ENCODE measurements at places on chromosomes 2 and 18. TPM values are rescaled to one million over a fixed set of nuclear protein-coding genes. Genes with fewer than 3 reads are reported as not detected.

RAD51AP2 gene
- 0.17 TPM for polyA plus RNA-seq

GRCh38 chr2:51441786-51442185 lies 409.9 kb upstream of the NRXN1 start:
- no peak for DNase-seq

GRCh38 chr2:241859436-241860183 lies 916 bp upstream of the PDCD1 start:
- DNase-seq: no peak

VWC2L gene
- 0.16 TPM for polyA plus RNA-seq

UPP2 gene
- 9.7 TPM for polyA plus RNA-seq

- no peak for DNase-seq
Observed at GRCh38 chr2:239195318-239195871, 205.4 kb downstream of the HDAC4 start.

DNA sequence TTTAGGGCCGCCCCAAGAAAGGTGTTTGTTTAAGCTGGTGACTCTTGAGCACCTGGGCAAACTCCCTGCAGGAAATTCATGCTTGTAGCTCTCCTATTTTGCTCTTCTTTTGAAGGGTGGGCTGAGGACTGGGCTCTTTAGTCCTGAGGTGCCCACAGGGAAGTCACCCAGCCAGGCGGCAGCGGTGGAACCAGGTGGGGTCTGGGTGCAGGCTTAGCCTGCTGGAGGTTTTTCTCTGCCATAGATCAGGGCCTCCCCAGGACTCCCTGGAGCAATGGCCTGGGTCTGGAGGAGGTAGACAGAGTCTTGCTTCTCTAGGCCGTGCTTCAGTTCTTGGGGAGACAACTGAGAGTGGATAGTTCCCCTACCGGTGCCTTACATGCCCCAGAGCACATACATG lies 99.9 kb downstream of the CLIP4 start:
- no peak for DNase-seq
